ENCODE measurements at places on chromosomes 12 and 14.

- no peak for DNase-seq
Measured at GRCh38 chr12:49021292-49021915, 2.8 kb upstream of the PRKAG1 start.

- DNase-seq = no peak
Measured at GRCh38 chr12:89576572-89577220, 50.8 kb upstream of the POC1B start.

GRCh38 chr12:11684393-11684792, 34.9 kb downstream of the ETV6 start:
- DNase-seq = no peak

DNA sequence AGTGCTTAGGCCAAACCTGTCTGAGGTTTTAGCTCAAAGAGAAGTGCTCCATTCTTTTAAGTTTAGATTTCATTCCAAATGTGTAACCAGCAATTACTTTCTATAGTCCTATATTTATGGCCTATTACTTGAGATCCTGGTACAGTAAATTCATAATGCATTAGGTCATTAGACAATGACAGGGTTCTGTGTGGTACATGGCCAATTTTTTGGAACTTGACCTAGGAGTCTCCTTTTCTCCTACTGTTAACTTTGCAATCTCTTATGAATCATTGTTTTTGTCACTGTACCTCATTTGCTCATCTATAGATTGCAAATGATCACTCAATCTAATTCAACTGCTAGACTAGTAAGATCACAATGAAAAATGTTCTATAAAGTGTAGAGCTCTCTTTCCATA, 136.7 kb downstream of the PDE3A start:
- no peak for DNase-seq

GRCh38 chr12:4630262-4630661, 18.6 kb downstream of the AKAP3 start:
- DNase-seq = no peak

DNA sequence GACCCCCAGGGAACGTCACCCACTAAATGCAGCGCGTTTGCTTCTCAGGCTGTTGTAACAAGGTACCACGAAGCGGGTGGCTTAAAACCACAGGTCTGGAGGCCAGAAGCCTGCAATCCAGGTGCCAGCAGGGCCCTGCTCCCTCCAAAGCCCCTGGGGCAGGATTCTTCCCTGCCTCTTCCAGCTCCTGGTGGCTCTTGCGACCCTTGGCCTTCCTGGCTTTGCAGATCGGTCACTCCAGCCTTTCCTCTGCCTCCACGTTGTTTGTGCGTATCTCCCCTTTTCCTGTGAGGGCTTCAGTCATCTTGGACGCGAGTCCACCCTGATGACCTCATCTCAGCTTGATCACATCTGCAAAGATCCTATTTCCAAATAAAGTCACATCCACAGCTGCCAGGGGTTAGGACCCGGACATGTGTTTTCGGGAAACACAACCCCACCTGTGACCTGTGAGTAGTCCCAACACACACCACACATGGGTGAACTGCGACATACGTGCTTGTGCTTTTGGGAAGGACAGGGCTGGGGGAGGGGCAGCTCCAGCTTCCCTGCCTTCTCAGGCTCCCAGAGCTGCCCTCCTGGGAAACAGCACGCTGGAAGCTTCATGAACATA, 114.5 kb upstream of the NCOR2 start:
- no peak for DNase-seq

GRCh38 chr12:121120323-121120722, 12.4 kb upstream of the P2RX7 start:
- no peak for DNase-seq

DNA sequence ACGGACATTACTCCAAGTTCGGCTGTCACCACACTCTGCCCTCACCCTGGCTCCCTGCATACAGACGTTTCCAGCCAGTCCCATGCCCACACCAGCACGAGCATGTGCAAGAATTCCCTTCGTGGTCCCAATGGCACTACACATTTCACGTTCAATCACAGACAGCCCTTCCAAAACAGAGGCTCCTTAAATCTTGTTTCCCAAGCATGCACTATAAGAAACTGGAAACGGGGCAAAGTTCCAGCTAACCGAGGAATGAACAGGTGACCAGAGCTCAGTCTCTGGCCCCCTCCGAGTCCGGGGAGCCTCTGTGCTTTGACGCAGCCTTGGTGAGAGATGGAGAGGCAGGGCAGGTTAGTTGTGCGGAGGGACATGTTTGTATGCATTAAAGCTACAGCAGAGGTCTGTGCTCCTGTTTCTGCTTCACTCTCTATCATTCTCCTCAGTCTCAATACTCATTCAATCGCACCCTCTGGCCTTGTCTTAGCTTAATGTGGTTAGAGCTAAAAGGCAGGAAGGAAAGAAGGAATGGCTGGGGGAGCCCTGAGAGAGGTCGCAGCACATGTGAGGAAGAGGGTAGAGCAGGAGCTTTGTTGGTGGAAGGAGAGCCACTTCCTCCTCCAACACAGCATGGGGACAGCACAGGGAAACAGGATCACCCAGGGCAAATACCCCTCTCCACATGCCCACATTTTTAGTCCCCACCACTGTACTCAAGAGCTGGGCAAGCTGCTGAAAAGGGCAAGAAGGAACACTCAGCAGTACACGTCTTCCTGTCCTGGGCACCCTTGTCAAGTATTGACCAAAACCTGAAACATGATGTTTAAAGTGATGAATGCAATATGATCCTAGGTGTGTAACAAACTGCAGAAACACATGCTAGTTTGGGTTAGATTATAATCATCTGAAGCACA, 12.2 kb upstream of the SELPLG start:
- DNase-seq = no peak

DNA sequence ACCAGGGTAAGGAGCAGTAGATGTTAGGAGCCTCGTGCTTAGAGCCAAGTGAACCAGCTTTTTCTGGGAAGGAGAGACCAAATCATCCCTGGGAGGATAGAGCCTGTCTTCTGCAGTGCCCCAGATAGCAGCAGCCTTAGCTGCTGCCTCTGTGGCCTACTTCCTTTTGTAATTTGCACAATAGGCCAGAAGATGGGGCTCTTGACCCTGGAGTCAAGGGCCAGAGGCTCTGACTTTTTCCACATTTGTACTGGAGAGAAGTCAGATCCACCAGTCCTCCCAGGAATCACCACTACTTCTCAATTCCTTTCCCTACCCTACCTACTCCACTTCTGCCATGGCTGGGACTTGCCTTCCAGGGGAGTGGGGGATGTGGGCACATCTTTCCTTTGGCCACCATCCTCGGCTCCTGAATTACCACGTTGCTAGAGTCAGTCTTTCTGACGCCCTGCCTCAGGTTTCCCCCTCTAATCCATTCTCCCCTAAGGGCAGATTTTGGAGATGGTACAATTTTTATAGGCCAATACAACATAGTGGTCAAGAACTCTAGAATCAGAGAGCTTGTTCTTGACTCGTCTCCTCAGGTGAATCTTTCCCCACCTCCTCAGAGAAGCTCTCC, 3.3 kb upstream of the SLC4A8 start:
- DNase-seq = peak; percentile 70

- no peak for DNase-seq
Measured at GRCh38 chr12:51837286-51837685, 11.2 kb downstream of the FIGNL2 start.

DNA sequence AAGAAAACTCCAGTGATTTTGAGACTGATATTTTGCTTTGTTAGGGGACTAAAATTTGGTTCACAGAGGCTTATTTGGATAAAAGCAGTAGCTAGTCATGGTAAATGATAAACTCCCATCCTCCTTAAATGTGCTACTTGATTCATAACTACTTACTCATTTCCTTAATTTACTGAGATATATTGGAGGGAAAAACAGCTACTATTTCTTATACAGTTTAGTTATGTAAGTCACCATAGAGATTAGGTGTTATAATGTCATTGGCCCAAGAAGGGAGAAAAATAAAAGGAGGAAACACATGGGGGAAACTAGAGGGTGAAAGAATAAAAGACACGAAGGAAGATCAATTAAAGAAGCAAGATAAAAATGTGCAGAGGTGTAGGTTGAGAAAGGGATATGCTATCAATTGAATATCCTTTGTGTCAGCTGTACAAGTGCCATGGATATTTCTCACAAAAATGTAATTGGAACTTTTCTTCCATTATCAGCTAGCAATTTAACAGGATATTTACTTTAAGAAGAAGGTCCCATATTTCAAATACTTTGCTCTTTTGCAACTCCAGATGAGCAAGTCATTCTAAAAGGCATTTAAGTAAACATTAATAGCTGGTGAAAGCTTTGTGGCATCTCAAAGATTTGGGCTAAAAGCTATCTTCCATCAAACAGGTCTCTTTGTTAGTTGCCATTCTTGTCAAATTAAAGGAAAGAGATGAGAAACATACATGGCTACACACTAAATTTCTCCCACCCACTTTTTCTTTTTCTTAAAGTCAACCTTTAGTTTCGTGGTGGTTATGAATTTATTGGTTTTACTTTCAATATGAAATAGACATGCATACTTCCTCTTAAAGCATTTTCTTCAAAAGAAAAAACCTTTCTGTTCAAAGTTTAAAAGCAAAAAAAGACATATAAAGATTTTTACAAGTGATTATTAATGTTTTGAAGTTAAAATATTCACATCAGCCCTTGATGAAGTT, 439.5 kb downstream of the CCER1 start:
- no peak for DNase-seq

GRCh38 chr14:24377657-24378056, 9.7 kb downstream of the NFATC4 start:
- no peak for DNase-seq

GRCh38 chr12:131422744-131423143, 288.1 kb upstream of the SFSWAP start:
- no peak for DNase-seq

GRCh38 chr12:12334367-12335040, 15.5 kb downstream of the MANSC1 start:
- peak; percentile 23 for DNase-seq

- no peak for DNase-seq
Measured at GRCh38 chr14:54893151-54893760, 9.4 kb downstream of the GCH1 start.

DNA sequence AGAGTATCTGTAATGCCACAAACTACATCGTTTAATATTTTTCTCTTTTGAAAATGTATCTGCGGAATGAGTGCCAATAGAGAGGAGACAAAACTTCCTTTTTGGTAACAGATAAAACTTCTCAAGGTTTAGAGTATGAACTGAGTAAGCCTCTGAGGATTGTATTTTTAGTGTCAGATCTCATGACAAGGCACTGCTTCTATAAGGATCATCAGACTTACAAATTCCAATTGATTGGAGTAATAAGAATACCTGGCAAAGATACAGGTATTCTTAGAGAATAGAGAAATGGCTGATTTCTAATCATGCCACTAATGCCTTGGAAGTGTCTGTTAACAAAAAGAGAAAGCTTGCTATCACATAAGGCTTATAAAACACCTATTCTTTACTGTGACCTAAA, 45.3 kb downstream of the SLC35F4 start:
- DNase-seq = no peak

- no peak for DNase-seq
Measured at GRCh38 chr14:101027291-101027690, 123.8 kb upstream of the RTL1 start.

GRCh38 chr12:108101605-108102175, 27.4 kb upstream of the WSCD2 start:
- no peak for DNase-seq

- no peak for DNase-seq
Measured at GRCh38 chr14:65024957-65025356, 38.3 kb downstream of the FNTB start.

- no peak for DNase-seq
Measured at GRCh38 chr12:73159954-73160353, 887.8 kb downstream of the TRHDE start.

GRCh38 chr12:7096006-7096932, 4.0 kb upstream of the C1R start:
- DNase-seq = no peak

GRCh38 chr14:68164711-68165113, 345.1 kb downstream of the RAD51B start:
- no peak for DNase-seq
